Stimulated activated CD8-positive, alpha-beta memory T cell treated with anti-CD3 and anti-CD28 coated beads, Interleukin-7, amount 100 ng/mL, for 1 hour (primary cell): ENCODE measurements at places on chromosomes 6 and 20.

DNA sequence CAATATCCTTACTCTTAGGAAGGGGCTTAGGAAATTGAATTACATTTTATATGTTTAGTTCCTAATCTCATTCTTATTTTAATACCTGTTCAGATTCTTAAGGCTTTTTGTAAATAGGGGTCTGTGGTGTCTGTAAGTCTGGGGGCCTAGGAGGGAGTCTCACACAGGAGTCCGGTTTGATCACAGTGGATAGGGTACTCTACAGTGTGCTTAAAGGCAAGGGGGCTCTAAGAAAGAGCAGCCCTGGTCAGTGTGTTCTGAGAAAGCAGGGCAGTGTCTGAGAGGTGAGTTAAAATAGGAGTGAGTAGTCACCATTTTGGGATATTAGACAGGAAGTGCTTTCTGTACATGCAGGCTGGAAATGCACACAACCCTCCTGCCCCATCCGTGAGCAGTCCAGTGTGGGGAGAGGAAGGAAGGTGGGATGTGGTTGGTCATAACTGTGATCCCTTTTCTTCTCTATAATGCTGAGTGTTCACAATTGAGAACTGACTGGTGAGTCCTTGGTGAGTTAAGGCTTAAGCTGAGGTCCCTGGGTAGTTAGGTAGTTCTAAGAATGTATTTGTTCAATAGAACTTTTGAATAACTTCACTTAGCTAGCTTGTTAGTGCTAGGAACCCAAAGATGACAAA is 50.0 kb downstream of the CDKAL1 start:
- DNase-seq = no peak

DNA sequence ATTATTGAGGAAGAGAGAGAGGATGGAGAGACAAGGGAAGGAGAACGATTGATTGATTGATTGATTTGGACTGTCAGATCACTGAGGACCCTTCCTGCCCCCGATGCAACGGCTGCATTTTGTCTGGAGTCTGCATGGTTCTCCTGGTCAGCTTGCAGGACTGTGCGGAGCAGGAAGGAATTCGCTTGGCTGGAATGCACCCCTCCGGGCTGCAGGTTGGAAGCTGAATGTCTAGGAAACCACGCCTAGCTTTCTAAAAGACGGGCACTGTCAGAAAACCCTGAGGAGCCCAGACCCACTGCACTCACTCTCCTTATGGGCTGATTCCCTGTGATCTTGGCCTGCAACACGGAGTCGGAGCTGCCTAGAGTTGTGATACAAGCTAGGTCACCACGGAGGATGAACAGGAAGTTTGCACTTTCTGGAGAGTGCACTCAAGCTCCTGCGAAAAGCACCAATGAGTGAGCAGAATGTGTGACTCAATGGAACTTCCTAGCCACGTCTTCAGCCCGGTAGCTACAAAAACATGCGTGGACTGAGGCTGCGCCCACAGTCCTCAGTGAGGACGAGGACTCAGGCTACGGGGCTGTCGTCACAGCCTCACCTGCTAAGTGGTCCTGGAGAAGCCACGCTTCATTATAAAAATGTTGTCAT is 14.4 kb downstream of the DACT2 start:
- no peak for DNase-seq

GRCh38 chr20:49775229-49775693 is 37.4 kb upstream of the SLC9A8 start:
- DNase-seq = no peak

DNA sequence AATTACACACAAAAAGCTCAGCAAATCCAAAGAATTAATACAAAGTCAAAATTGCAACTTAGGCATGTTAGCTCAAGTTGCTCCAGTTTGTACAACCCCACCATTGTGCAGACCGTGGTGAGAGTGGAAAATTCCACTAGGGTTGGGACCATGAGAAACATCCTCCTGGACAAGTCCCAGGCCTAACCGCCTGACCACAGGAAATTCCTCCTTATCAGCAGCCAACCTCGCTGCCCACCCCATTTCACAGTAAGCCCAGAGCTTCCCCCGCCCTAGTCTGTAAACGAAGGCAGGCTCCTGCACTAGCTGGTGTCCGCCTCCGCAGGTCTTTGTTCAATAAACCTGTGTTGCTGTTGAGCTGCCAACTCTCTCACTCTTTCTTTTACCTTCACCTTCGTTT is 1023.3 kb downstream of the EYS start:
- no peak for DNase-seq

DNA sequence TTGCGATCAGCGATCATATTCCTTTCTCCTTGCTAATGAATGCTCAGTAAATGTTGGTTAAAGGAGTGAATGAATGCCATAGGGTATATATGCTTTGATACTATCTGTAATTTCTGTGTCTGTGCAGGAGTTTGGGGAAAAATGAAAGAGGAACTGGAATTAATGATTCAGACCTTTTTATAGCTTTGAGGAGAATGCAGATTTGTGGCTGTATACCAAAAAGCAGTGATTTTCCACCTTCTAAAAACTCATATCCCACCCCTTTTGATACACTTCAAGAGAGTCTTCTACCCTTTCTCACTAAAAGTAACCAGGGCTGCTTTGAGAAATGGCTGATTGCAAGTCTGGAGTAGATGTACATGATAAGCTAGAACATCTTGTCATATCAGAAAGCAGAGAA is 26.6 kb upstream of the SUMO4 start:
- DNase-seq = no peak

- DNase-seq = no peak
Observed at GRCh38 chr6:155954149-155954548, 498.5 kb upstream of the NOX3 start.

DNA sequence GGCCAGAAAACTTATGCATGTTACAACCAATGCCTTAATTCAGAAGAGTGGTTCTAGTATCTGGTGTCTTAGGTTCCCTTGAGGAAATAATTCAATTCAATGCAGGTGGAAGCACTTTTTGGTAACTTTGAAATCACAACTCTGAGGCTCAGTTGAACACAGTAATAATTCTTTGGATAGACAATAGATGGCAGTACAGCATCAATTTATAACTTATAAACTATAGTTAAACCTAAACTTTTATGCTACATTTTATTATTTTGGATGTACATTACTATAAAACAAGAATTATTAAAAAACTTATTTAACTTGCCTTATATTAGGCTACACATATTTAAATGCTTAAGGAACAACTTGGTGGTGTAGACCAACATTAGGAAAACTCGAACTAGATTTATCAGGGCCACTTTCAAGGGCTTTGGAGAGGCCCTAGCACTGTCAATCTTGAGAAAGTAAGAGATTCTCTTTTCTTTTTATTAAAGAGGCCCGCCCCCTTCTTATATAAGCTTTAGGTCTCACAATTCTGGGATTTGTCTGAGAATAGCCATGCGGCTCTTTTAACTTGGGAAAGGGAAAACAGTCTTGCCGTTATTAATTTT is 85.9 kb downstream of the CRYBG1 start:
- DNase-seq = no peak

- no peak for DNase-seq
Observed at GRCh38 chr6:140478631-140479030, 1104.2 kb upstream of the CITED2 start.

GRCh38 chr20:52035498-52035897 is 156.1 kb downstream of the ZFP64 start:
- no peak for DNase-seq

GRCh38 chr6:10962673-10963072 is 75.8 kb downstream of the SYCP2L start:
- no peak for DNase-seq

DNA sequence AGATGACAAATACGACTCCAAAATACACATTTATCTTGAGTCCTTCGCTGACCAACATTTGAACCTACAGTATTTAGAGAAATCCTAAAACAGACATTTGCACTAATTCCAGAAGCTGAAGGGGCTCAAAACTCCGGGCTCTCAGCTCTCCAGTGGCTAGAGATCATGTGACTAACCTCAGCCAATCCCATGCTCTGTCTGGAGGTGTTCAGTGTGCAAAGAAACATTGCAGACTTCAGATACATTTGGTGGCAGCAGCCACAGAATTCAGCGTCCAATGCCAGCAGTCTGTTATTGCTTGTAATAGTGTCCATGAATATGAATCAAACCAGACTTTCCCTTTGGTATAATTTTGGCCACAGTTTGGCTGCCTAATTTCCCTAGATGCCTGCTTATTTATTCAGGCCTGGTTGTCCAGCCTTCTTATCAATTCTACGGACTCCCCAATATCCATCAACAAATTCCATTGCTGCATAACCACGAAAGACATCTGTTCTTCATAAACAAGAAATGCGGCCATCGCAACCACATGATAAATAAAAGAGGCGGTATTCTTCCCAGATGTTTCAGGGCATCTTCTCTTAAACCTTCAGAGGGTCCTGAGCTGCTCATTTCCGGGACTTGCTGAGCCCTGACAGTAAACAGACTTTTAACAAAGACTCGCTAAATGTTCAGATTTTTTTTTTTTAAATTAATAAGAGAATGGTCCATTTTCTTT is 14.5 kb upstream of the CYP24A1 start:
- DNase-seq = no peak

GRCh38 chr20:24866008-24866407 is 83.1 kb upstream of the CST7 start:
- DNase-seq = no peak

GRCh38 chr6:37653933-37654565 is 43.6 kb downstream of the MDGA1 start:
- DNase-seq = no peak

DNA sequence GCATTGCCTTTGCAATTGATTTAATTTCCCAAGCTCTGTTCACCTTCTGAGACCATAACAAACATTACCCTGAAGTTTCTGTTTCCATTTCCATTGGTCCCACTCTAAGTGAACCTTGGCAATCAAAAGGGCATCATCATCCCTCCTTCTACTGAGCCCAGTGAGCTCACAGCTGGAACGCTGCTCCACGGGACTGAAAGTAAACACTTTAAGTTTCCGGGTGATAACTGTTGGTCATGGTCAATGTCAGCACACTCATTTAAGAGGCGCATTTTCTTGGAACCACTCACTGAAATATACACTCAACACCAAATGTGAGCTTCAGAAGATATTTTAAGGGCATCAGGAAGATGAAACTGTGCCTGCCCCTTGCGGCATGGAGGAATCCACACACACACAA is 37.1 kb upstream of the RPS6KA2 start:
- DNase-seq = no peak

DNA sequence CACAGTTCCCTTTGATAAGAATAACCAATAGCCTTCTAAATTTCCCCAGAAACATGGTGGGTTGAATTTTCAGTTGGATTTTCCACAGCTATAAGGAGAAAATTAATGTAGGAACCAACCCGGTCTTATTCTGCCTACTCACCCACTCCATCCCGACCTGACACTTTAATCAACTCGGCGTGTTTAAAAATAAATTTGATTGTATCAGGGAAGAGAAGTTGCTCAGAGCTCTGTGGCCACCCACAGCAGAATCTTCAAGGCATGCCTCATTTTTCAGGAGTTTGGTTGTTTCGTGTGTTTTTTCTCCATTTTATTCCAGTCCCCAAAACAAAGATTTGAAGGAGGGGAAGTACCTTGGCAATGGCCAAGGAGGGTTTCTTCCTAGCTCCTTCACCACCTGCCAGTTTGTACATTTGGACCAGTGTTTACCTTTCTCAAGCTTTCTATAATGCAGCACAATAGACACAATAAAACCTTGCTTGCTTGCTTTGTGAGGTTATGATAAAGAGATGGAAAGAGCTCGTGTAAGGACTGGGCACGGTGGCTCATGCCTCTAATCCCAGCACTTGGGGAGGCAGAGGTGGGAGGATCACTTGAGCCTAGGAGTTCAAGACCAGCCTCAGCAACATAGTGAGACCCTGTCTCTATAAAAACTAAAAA is 297.2 kb upstream of the JARID2 start:
- DNase-seq = no peak

DNA sequence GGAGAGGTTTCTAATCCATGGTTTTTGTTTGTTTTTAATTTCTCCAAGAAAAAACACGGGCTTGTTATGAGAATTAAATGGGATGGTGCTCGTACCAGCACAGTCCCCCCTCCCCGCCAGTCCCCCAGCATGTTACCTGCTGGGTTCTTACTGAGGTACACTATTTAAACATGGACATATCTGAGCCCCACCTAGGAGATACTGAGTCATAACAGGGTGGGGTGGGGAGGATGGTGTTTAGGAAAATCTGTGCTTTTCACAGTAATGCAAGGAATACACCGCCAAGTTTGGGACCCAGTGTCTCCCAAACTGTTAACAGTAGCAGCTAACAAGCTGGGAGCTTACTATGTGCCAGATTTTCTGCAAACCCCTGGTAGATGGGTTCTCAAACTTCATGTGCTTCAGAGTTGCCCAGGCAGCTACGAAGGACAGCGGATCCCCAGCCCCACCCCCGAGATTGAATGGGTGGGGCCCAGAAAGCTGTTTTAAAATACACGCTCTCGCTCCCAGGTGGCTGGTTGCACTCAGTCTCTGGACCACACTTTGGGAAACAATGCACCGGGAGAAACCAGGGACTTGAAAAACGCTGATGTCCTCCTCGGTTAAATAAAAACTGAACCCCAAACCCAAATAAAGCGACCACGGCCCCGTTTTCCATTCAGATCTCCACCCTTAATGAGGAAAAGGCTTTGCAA is 995 bp downstream of the ZFP64 start:
- DNase-seq = peak; percentile 5

DNA sequence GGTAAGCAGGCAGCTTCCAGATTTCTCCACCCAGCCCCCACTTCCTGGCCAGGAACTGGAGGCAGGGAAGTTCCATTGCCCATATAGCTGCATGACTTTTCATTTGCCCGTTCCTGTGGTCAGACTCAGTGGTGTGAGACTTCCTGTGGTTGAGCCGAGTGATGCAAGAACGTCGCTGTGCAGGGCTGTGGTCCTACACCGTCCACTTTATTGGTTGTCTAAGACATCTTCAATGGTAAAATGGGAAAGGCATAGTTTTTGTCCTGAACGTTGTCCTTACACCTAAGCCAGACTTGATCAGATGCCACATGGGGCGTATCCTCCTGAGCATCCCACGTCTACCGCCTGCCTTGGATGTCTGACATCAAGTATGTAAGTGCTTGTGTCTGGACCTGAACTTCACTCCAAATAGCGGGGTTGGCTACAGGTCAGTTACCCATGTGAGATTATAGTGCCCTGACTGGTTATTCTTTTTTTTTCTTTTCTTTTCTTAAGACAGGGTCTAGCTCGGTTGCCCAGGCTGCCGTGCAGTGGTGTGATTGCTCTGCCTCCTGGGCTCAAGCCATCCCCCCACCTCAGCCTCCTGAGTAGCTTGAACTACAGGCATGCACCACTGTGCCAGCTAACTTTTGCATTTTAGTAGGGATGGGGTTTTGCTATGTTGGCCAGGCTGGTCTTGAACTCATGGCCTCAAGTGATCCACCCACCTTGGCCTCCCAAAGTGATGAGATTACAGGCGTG is 25.9 kb upstream of the GTSF1L start:
- no peak for DNase-seq

GRCh38 chr6:82875573-82876185 is 190.0 kb downstream of the UBE3D start:
- no peak for DNase-seq

- no peak for DNase-seq
Observed at GRCh38 chr6:104325341-104326172, 534.2 kb downstream of the HACE1 start.

GRCh38 chr20:43383026-43383795 is 74.5 kb upstream of the SRSF6 start:
- DNase-seq = no peak
